ENCODE measurements at places on chromosomes 4 and X.
A peak's percentile ranks its signal among the peaks of the same experiment; 100 is the strongest.

DNA sequence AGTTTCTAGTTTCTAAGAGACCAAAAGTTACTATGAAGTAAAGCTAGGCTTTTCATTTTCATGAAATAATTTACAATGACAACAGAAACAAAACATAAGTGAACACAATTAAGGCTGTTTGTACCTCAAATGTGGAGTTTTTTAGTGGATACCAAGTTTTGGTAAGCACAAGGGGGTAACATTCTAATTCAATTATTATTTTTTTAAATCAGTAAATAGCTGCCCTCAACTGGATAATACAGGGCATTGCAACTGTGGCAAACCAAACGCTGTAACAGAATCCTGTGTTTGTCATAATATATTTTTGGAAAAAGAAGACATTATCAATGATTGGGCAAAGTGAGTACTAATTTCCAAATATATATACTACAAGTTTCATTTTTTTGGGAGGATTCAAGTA is 150.3 kb downstream of the FBXW7 start:
- peak; percentile 14 for DNase-seq

DNA sequence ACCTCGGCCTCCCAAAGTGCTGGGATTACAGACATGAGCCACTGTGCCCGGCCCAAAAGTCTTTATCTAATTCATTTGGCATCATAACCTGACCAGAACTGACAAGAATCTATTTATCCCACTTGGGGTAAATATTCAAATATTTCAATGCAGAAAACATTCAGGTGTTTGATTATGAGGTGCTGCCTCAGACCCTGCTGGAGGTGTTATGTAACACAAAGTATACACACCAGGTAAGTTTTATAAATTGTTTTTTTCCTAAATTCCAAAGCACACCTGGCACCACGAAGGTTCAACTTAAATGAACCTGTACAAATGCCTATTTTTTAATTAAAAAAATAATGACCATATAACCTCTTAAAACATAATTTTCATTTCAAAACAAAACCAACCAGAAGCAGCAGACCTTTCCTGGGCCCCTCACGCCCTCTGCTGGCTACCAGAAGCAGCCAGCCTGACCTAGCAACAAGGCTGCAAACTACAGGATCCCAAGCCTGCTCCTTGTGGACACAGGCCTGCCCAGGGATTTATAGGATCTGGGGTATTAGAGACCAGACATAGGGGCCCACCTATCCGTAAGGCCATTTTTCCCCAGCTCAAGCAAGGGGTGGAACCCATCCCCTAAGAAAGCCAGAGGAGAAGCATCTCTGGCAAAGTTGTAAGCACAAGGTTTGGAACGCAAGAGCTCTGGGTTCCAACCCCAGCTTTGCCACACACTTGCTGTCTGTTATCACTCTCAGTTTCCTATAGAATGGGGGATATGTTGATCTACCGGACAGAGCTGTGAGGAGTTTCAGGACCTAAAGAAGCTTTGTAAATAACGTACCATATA is 11.7 kb downstream of the OTUD5 start:
- peak; percentile 8 for DNase-seq

DNA sequence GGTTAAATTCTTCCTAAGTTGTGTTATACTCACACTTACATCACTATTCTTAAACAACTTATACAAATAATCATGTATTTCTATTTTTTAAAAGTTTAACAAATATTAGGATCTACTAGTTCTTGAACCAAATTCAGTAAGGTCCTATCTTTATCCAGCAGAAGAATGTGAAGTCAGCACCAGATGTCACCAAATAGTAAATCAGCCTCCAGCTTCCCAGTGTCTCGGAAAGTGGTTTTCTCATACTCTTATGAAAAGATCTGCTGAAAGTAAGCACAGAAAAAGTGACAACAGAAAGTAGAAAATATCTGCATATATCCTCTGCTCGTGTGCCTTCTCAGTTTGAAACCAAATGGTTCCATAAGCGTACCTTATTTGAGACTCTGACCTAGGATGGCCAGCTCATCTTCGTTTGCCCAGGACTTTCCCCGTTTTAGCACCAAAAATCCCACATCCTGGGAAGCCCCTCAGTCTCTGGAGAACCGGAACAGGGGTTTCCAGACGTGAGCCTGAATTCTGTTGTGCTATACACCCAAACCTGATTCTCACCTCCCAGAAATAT is 98.0 kb upstream of the DCLK2 start:
- DNase-seq = no peak

- DNase-seq = peak; percentile 5
Observed at GRCh38 chrX:95628796-95629195, 1055.8 kb upstream of the DIAPH2 start.

DNA sequence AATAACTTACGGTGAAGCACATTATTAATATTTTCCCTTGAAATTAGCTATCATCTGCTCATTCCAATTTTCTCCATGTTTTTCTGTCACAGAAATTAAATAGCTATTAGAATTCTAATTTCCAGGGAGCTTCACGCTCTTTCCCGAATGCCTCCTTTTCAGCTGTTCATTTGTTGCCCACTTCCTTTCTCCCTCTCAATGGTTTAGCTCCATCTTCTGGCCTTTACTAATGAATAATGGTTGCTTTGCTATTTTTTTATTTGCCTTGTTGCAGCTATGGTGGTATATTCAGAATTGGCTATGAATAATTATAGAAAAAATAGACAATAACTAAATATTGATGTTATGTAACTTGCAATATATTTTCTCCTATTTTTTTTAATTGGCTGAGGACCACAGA is 70.5 kb downstream of the GRIA2 start:
- DNase-seq = no peak

GRCh38 chr4:53313510-53313909 is 52.4 kb downstream of the SCFD2 start:
- DNase-seq = peak; percentile 16

GRCh38 chr4:119721878-119722277 is 93.3 kb upstream of the PDE5A start:
- DNase-seq = peak; percentile 75

DNA sequence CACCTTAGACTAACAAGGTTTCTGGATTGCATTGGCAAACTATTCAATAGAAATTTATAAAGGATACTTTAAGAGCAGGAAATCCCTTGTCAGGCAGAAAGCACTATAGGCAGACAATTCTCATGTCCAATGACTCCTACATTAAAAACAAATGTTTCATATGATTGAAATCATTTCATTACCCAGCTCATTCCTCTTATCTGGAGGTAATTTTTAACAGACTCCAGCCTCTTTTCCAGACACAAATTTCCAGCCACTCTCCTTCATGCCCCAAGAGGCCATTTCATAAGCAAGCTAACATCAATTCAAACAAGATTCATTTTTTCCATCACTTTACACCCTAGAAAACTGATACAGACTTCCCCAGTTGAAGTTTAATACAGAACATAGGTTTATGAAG is 495.1 kb upstream of the FRG1 start:
- no peak for DNase-seq

DNA sequence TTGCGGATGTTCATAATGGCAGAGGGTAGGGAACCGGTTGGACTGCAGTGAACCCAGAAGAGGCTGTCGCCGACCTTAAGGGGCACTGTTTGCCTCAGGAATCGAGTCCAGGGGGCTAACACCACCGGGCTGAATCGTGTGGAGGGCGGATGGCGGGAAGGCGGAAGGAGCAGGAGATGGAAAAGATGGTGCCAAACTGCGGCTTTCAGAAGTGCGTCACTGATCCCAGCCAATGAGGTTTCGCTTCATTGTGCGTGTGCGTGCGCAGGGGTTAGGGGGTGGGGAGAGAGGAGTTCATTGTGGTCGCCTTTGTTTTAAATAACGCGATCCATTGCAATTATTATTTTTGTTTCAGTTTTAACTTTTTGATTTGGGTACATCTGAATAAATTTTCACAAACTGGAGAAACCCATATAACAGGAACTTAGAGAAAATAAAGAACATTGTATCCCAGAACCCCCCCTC is at the start of gene NAA11:
Gene NAA11 (minus strand): TSS at position 198 of the 465 bp plus-strand sequence. CDS start 184 bp downstream, at position 14.
- no peak for DNase-seq

DNA sequence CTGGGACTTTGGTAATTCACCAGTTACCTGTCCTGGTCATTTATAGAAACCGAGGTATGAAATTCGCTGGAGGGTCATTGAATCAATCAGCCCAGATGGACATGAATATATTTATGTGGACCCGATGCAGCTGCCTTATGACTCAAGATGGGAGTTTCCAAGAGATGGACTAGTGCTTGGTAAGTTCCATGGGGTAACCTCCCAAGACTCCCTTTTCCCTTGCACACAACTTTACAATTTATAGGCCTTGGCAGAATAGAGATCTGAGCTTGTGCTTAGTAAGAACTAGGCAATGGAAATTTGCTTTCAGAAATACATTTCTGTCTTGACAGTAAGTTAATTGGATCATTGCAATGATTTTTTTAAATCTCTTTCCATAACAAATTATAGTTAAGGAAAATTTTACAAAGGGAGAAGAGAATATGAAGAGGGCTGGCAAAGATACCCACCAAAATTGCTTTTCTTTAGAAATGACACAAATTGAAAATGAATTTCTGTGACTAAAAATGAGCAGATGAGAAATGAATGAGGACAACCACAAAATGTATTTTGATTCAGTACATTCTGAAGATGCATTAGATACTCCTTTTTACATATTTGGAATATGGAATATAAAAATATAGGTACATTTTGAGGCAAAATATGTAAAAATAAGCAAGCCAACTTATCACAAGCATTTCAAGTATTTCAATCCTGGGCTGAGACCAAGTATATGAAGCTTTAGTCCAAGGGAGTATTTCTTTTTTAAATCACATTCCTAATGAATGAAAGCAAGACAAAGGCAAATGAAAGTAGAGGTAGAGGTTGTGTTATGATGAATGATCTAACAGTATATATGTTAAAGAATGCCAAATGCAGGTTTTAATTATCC is 45.9 kb downstream of the PDGFRA start:
- DNase-seq = no peak

- peak; percentile 76 for DNase-seq
Observed at GRCh38 chrX:115616943-115617563, 56.1 kb downstream of the PLS3 start.

GRCh38 chrX:94401426-94401825 is 727.4 kb downstream of the FAM133A start:
- peak; percentile 27 for DNase-seq

GRCh38 chrX:147838465-147839131 is 73.1 kb upstream of the FMR1 start:
- peak; percentile 18 for DNase-seq

DNA sequence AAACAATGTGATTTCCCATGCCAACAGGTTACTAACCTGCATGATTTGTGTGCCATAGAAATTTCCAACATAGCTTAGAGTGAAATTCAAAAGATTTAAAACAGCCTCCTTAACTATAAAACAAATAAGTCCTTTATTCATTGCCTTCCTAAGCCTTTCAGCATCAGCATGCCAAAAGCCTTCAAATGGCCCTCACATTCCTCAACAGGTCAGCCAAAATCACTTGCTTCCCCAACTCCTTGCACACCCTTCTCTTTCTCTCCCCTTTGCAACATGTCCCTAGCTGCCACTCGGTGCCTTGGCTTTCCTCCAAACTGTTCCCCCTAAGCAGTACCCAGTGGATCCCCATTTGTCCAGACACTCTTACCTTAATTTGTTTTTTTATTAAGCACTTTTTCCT is 74.9 kb upstream of the PCDH19 start:
- DNase-seq = no peak

DNA sequence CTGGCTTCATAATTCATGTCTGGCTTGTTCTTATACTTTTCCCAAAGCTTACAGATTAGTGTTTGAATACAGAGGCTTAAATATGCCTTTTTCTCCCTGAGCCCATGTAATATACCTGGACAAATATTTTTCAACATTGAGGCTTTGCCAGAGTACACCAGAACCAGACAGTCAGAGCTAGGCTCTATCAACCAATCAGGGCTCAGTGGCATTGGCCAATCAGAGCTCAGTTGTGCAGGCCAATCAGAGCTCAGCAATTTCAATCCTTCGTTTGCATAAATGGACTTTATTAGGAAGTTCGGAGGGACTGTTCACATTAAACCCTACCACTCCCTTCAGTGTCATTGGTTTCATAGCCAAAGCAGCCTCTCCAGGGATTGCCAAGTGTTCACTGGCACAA is 51.2 kb upstream of the TMSB15B start:
- DNase-seq = no peak

GRCh38 chr4:83358410-83358809 is 23.8 kb upstream of the HPSE start:
- peak; percentile 82 for DNase-seq

DNA sequence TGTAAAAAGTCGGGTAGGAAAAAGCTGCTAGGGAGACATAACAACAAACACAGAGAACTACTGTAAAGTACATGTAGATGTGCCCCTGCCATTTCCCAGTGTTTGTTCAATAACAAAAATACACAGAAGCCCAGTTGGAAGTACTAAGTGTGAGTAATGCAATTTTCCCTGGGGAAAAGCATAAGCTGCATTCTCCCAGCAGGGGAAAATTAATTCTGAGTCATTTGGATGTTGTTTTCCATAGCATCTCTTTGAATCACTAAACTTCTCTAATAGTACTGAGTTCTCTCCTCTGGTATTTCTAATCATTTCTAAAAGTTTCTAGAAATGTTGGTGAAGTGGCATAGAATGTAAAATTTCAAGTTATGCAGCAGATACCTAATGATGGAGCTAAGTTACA is 1114.9 kb downstream of the C4orf33 start:
- DNase-seq = peak; percentile 6

DNA sequence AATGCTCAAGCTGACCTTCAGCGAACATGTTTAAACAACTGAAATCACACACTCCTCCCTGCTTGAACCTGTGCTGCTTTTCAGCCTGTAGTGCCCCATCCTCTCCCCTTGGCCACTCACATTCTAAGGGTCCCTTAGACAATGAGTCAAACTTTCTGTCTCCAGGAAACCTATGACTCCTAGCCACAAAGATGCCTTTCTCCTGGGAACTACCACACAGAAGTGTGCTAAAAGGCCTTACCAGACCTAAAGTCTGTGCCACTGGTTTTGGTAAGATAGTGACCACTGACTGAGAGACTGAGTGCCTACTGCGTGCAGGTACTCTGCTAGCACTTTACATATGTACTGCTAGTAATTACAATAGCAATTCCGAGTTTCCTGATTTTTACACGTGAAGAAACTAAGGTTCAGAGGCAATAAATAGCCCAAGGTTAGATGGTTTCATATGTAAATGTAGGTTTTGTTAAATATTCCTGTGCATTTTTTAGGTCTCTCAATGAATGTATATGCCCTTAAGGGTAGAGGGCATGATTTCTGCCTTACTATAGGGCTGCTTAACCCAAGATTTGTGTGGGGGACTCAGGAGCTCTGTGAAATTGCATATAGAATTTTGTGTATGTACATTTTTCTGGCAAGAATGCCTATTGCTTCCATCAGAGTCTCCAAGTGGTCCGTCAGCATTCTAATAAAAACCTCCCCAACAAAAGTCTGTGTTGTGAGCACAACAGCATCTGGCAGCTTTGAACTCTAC is 71.1 kb downstream of the NSG1 start:
- DNase-seq = peak; percentile 25

- peak; percentile 27 for DNase-seq
Observed at GRCh38 chrX:50081282-50081889, 119.4 kb downstream of the AKAP4 start.

DNA sequence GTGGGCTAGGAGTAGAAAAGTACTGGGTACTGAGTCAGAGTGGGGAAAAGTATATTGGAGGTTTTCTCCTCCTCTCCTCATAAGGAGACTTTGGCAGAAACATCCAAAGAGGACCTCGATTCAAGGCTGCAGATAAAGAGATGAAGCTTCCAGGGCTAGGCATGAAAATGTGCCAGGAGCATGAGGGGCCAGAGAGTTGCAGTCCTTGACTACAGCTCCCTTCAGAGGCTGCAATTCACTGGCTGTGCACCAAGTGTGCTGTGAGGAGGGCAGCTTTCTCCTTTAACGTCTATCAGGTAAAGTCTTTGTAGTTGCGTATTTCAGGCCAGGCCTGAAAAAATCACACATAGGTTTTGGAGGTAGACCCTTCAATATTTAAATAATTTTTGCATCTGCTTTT is 174.9 kb upstream of the VEGFC start:
- no peak for DNase-seq

- no peak for DNase-seq
Observed at GRCh38 chr4:74754218-74754617, 40.1 kb downstream of the BTC start.
